Aorta (tissue), 5 donors: ENCODE measurements at places on chromosomes 2 and 18. TPM values are rescaled to one million over a fixed set of nuclear protein-coding genes. Genes with fewer than 3 reads are reported as not detected.

SLC35F5 gene
- 22.6 TPM for polyA plus RNA-seq

TM4SF20 gene
- polyA plus RNA-seq, result 25.0 TPM

LIPT1 gene
- polyA plus RNA-seq, result 11.9 TPM

PCARE gene
- polyA plus RNA-seq, result not detected

AMER3 gene
- not detected for polyA plus RNA-seq

EVA1A gene
- polyA plus RNA-seq, result 0.82 TPM

VAMP8 gene
- polyA plus RNA-seq, result 256 TPM

RBM44 gene
- polyA plus RNA-seq, result not detected

HOXD13 gene
- polyA plus RNA-seq, result not detected

CNDP1 gene
- polyA plus RNA-seq, result not detected

ANO7 gene
- not detected for polyA plus RNA-seq

ELOA2 gene
- not detected for polyA plus RNA-seq

CBLN2 gene
- polyA plus RNA-seq, result not detected

KCNG2 gene
- not detected for polyA plus RNA-seq

HS1BP3 gene
- 33.6 TPM for polyA plus RNA-seq

ALKAL2 gene
- polyA plus RNA-seq, result 5.6 TPM

TRPM8 gene
- not detected for polyA plus RNA-seq

IL1RN gene
- polyA plus RNA-seq, result 11.6 TPM

RAB6C gene
- not detected for polyA plus RNA-seq

SERPINB11 gene
- not detected for polyA plus RNA-seq

SULT6B1 gene
- not detected for polyA plus RNA-seq

TTN gene
- polyA plus RNA-seq, result 1.3 TPM

C18orf54 gene
- polyA plus RNA-seq, result 0.50 TPM

UGT1A10 gene
- not detected for polyA plus RNA-seq

ATP6V1C2 gene
- 0.13 TPM for polyA plus RNA-seq

PARD6G gene
- 0.38 TPM for polyA plus RNA-seq

KLHL30 gene
- polyA plus RNA-seq, result 4.6 TPM

REG1B gene
- polyA plus RNA-seq, result 16.4 TPM

TMEM131 gene
- 13.7 TPM for polyA plus RNA-seq

SKOR2 gene
- polyA plus RNA-seq, result not detected

OR6B2 gene
- not detected for polyA plus RNA-seq

CDCA7 gene
- 1.5 TPM for polyA plus RNA-seq

C1D gene
- polyA plus RNA-seq, result 33.3 TPM

UGT1A3 gene
- polyA plus RNA-seq, result not detected

CLEC4F gene
- not detected for polyA plus RNA-seq

ELAC1 gene
- polyA plus RNA-seq, result 9.4 TPM

SPEG gene
- polyA plus RNA-seq, result 1,108 TPM

CACNB4 gene
- 1.2 TPM for polyA plus RNA-seq

AGXT gene
- polyA plus RNA-seq, result not detected

TEX44 gene
- polyA plus RNA-seq, result not detected

L3MBTL4 gene
- 1.3 TPM for polyA plus RNA-seq

ABCG5 gene
- polyA plus RNA-seq, result not detected

DNAJC5G gene
- 2.3 TPM for polyA plus RNA-seq

DYSF gene
- 13.8 TPM for polyA plus RNA-seq

ALPI gene
- polyA plus RNA-seq, result 0.18 TPM

BCS1L gene
- 12.5 TPM for polyA plus RNA-seq

CNTNAP5 gene
- not detected for polyA plus RNA-seq

NIFK gene
- polyA plus RNA-seq, result 32.8 TPM

TMEM163 gene
- 0.25 TPM for polyA plus RNA-seq

RAX gene
- polyA plus RNA-seq, result not detected

SIX2 gene
- 3.4 TPM for polyA plus RNA-seq

PTPRM gene
- 44.9 TPM for polyA plus RNA-seq

CRYBA2 gene
- polyA plus RNA-seq, result not detected

LPIN1 gene
- polyA plus RNA-seq, result 13.3 TPM

SCN3A gene
- polyA plus RNA-seq, result 0.38 TPM

SEC11C gene
- 65.7 TPM for polyA plus RNA-seq
